ENCODE measurements at places on chromosomes 1 and 21.

DNA sequence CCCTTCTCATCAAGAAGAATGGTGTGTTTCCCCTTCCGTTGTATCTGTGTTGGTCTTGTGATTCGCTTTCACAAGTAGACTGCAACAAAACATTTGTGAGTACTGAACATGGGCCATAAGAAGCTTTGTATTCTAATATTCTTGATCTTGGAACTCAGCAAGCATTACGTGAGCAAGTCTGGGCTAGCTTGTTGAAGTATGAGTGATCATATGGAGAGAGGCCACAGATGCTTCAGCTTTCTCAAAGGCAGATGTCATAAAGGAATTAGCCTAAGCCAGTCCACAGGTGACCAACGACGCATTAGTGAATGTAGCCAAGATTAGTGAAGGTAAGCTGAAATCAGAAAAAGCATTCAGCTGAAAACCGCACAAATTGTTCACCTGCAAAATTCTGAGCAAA lies 609.6 kb upstream of the NEGR1 start:
- DNase-seq: no peak

- DNase-seq: no peak
These were observed 157.2 kb downstream of the S1PR1 start for GRCh38 chr1:101394041-101394440.

- DNase-seq: no peak
These were observed 9.3 kb downstream of the F5 start for GRCh38 chr1:169576935-169577331.

- no peak for DNase-seq
These were observed 35.3 kb downstream of the FNBP1L start for GRCh38 chr1:93483200-93483599.

DNA sequence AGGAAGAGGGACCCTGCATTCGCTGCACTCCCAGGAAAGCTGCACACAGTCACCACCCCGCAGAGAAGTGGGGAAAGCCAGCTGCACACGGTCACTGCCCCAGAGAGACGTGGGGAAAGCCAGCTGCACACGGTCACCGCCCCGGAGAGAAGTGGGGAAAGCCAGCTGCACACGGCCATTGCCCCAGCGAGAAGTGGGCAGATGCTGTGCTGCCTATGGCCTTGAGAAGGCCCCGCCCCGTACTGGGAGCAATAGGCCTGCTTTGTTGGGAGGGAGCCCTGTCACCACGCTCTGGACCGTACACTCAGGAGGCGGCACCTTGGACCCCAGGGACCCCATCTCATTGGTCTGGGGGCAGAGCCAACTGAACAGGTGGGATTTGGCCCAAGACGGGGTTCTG lies 4.3 kb upstream of the GPR153 start:
- DNase-seq: no peak

GRCh38 chr1:7970246-7970645 lies 8.7 kb downstream of the PARK7 start:
- no peak for DNase-seq

DNA sequence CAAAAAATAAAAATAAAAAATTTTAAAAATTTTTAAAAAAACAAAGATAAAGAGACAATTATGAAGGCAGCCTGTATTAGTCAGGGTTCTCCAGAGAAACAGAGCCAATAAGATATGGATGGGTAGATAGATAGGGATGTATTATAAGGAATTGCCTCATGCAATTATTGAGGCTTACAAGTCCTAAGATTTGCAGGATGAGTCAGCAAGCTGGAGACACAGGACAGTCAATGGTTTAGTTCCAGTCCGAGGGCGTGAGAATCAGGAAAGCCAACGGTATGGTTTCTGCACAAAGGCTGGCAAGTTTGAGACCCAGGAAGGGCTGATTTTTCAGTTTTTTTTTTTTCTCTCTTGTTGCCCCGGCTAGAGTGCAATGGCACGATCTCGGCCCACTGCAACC lies 24.1 kb upstream of the EIF4G3 start:
- DNase-seq: no peak

DNA sequence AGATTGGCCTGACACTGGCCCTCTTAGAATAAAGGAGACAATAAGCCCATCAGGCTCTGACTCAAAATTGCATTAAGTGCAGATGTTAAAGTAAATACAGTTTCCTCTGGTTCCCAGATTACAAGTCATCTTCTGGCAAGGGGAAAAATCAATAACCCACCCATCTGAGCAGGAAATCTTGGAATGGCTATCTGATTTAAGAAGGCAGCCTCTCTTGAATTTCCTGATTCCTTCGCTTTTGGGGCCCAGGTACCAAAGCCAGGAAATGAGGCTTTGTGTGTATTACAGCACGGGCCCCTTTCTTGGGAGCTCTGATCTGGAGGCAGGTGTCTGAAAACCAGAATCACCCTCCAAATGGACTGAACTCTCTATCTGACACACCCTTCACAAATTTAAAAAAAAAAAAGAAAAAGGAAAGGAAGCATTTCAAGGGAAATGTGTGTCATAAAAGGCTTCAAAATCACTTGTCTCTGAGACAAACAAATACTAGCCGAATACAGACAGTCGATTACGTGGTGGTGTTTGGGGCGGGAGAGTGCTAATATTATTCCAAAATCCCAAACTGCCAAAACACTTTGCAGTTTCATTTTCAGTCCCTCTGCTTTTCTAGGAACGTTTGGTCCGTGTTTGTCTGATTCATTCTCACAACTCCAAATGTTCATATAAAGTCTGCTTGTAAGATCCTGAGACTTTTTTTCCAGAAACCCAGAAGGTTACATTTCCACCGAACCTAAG lies 240.9 kb upstream of the CAMK1G start:
- no peak for DNase-seq

GRCh38 chr21:31279986-31280385 lies 64.1 kb downstream of the TIAM1 start:
- DNase-seq: no peak

GRCh38 chr1:100543640-100544039 lies 5.7 kb downstream of the GPR88 start:
- no peak for DNase-seq

GRCh38 chr1:156002188-156002911 lies 18.4 kb downstream of the SSR2 start:
- DNase-seq: no peak

- no peak for DNase-seq
These were observed 13.0 kb downstream of the WNT9A start for GRCh38 chr1:227934476-227935313.

GRCh38 chr1:186420311-186420710 lies 40.6 kb downstream of the PDC start:
- DNase-seq: no peak

DNA sequence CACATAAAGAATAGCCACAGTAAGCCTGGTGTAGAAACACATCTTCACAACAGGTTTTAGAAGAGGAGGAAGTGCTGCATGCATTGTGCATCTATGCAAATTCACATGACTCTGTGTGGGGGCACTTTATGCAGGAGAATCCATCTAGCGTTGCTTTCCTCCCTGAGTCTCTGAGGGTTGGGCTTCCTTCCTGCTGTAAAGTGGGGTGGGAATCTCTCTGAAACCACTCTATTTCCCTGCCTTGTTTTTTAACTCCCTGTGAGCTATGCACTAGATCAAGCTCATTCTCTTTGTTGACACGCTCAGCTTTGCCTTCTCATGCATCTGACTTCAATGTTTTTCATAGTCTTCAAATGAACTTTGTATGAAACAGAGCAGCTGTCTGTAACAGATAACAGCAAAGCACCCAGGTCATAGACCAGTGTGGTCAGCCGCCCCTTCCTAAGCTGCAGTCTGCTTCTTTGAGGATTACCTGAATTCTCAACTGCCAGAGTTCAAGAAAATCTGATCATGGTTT lies 102.7 kb upstream of the DPH5 start:
- DNase-seq: no peak

DNA sequence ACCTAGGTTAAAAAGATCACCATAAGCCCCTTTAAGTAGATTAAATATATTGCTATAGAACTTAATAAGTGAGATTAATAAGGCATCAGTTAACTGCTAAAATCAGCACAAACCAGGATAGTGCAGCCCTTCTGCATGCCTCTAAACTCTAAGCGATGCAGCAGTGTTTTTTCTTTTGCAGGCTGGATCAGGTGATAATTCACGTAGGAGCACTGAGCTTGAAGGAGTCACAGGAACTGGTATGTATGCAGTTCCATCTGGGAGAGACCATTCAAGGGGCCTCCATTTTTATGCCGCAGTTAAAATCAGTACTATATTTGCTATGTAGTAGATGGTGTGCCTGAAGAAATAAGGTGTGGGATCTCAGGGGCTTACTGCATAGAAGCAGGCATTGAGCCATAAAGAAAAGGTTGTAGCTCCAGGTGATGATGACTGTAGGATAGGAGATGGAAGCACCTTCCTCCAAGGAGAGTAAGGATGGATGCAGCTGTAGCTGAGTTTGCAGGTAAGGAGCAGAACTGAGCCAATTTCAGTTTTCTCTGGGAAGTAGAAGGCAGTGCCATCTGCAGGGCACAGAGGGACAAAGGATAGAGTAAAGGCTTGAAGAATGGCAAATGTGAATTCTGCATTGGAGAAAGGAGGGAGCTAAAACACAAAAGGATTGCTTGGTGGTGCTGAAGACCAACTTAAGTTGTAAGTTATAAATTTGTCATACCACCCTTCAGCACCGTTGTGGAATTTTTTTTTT lies 22.6 kb downstream of the NPL start:
- DNase-seq: no peak

DNA sequence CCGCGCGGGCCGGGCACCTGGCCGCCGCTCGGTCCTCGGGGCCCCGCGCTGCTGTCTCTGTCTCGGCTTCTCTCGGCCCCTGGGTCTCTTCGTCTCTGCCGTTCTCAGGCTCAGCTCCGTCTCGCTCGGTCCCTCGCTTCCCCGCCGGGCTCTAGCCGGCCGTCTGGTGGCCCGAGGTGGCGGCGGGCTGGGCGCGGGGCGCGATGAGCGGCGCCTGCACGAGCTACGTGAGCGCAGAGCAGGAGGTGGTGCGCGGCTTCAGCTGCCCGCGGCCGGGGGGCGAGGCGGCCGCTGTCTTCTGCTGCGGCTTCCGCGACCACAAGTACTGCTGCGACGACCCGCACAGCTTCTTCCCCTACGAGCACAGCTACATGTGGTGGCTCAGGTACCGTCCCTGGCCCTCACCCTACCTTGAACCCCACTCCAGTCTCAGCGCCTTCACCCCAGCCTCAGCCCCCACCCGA lies 355 bp downstream of the SHISAL2A start:
- DNase-seq: peak; percentile 40

DNA sequence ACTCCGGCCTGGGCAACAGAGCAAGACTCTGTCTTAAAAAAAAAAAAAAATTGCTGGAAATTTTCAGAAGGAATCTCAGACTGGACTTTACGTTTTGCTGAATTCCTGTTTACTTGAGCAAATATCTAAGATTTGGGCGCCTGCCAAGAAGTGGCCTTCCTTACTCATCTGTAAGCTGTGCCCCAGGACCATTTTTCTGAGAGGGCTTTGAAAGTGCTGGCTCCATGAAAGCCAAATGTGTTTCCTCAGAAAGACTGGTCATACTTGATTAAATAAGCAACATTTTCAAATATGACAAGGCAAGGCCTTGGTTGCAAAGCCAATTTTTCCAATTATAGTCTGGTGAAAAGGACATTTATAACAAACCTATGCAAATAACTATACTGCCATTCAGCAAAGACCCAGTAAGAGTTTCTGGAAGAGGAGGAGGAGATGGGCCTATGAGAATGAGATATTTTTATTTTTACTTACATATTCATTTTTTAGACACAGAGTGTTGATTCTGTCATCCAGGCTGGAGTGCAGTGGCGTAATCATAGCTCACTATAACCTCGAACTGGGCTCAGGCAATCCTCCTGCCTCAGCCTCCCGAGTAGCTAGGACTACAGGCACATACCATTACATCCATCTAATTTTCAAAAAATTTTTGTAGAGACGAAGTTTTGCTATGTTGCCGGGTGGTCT lies 56.3 kb upstream of the HTR1D start:
- no peak for DNase-seq

- DNase-seq: no peak
These were observed 3.7 kb downstream of the PGBD5 start for GRCh38 chr1:230422221-230422981.

DNA sequence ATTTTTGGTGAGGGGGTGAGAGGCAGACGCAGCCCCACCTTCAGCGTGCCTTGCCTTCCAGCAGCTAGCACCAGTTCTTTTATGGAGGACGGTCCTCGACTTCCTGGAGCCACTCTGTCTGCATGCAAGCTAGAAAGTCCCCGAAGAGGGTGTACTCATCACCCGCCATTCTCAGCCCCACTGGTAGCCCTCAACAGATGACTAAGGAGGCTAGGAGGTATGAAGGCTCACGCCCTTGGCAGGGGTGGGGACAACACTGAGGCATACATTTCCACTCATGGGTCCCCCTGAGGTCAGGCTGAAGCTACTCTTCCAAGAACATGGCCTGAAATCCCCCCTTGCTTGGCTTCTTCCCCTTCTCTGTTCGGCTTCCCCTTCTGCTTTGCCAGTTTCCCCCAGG lies 8.9 kb upstream of the PTPRF start:
- no peak for DNase-seq

DNA sequence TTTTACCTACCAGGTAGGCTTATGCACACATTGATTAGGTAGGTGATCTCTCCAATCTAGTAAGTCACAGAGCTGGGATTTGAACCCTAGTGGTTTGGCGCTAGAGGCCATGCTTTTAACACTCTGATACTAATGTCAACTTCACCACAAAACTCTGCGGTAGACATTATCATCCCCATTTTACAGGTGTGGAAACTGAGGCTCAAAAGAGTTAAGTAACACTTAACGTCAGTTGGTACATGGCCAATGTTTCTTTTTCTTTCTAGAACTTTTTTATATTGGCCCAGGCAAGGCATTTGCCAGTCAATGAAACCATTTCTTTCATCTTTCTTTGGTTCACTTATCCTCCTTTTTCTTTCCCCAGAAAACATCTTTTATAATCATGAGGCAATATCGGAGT lies 95.9 kb upstream of the KIF26B start:
- no peak for DNase-seq

DNA sequence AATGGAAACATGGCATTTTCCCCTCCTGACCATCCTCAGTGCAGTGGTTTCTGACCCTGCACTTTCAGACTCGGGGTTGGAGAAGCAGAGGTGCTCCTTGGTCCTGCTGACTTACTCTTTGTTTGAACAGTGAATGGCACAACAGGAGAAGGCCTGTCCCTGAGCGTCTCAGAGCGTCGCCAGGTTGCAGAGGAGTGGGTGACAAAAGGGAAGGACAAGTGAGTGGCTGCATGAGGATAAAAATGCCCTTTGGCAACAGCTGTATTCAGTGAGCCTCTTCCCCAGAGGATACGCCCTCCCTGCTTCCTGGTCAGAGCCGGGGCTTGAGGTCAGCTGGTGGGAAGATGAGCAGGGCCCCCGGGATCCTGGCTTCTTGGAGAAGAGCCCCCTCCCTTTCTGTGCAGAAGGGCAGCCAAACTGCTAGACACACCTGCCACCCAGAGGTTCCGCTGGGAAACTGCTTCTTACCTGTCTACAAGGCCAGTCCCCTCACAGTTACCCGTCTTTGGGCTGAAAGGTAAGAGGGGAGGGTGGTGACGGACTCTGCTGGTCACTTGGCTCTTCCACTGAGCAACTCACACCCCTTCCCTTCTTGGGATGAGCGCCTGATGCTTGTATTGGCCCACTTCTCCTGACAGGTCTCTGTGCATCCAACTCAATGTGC lies 16.6 kb downstream of the NPL start:
- DNase-seq: no peak
